ENCODE measurements at places on chromosomes 11 and 22.

- DNase-seq: no peak
Measured at GRCh38 chr22:19143967-19144400, 467 bp downstream of the ESS2 start.

DNA sequence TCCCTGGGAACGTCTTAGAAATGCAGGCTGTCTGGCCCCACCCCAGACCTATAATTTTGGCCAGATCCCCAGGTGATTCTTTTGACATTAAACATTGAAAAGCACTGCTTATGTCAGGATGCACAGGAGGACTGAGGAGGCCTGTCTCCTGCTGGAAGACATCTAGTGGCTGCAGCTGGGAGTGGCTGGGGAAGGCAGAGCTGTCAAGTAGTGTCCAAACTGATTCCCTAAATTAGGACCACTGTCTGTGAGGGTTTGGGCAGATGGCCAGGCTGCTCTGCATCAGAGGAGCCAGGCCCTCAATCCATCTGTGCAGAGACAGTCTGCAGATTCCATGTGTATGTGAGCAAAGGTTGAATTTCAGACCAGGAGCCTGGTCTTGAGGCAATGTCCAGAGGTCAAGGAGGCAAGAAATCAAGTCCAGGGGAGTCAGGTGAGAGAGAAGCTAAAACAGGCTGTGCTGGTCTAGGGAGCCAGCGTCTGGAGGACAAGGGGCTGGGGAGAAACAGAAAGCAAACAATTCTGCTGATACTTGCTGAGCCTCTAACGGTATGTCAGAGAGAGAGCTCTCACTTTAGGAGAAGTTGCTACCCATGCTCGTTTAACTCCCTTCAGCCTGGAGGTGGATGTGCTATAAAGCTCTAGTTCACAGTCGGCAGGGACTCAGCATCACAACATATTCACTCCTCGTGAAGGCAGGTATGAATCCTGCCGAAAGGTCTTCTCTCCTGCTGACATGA lies 15.3 kb upstream of the SYTL2 start:
- no peak for DNase-seq

GRCh38 chr11:44568658-44569473 lies 3.4 kb downstream of the CD82 start:
- peak; percentile 84 for DNase-seq

- DNase-seq: no peak
Measured at GRCh38 chr11:75471176-75471973, 38.4 kb upstream of the KLHL35 start.

GRCh38 chr11:72522186-72522585 lies 87.9 kb upstream of the CLPB start:
- no peak for DNase-seq

GRCh38 chr11:111725621-111726020 lies 40.6 kb downstream of the PPP2R1B start:
- no peak for DNase-seq

DNA sequence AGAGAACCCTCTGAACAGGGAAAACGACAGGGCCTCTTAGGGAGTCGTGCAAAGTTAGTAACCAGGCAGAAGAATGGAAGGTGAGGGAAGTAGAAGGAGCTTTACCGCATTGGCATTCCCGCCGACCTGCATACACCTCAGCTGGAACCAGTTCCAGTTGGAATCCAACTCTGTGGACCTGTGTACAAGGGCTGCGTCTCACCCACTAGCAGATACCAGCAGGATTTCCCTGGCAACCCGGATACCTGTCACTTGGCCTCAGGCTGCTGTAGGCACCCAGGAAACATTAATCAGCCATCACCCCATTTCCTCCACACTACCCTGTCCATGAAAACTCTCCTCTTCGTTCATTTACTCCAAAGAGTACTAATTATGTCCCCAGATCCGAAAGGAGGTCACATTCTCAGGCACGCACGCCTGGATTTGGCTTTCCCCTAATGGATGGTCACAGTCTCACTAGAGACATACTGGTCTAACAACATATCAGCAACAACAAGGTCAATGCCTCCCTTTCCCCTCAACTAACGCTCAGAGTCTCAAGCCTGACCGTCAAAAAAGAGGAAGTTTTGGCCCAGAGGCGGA lies 842 bp downstream of the ARFGAP2 start:
- no peak for DNase-seq

- DNase-seq: no peak
Measured at GRCh38 chr11:13924801-13925327, 37.7 kb upstream of the SPON1 start.

- DNase-seq: no peak
Measured at GRCh38 chr11:43382614-43383013, 23.9 kb downstream of the TTC17 start.

DNA sequence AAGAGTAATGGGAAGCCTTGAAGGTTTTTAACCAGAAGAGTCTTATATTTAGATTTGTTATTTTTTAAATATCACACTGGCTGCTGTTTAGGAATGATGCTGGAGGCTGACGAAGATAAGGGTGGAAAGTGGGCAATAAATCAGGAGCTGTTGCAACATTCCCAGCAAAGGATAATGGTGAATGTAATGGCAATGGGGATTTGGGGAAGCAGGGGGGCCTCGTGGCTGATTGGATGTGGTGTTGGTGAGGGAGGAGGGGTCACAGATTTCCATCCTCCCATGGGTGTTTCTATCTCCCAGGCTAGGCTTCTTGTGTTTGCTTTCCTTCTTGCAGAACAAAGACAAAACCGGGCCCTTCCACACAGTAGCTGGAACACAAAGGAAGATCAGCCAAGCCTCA lies 80.8 kb downstream of the PIWIL4 start:
- no peak for DNase-seq

- no peak for DNase-seq
Measured at GRCh38 chr11:74670171-74670570, 61.1 kb downstream of the CHRDL2 start.

DNA sequence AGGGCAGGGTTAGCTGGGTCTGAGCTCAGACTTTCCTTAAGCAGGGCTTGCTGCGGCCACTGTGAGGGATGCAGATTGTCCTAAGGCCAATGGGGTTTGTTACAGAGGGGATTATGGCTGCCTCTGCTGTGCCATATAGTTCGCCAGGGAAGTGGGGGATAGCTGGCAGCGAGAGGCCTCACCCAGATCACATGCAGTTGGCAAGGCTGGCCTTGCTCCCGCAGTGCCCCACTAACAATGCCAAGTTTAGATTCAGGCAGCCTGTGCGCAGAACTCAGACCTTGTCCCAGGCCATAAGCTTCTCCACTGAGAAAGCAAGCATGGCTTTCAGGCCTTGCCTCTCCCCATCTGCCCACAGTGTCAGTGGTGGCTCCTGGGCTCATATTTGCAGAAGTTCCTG lies 4.7 kb upstream of the APOL2 start:
- no peak for DNase-seq

GRCh38 chr11:78946945-78947902 lies 372.6 kb upstream of the NARS2 start:
- DNase-seq: no peak

- DNase-seq: no peak
Measured at GRCh38 chr22:38733724-38734381, 21.9 kb downstream of the SUN2 start.

GRCh38 chr11:124612567-124613246 lies 1.5 kb downstream of the PANX3 start:
- DNase-seq: no peak

DNA sequence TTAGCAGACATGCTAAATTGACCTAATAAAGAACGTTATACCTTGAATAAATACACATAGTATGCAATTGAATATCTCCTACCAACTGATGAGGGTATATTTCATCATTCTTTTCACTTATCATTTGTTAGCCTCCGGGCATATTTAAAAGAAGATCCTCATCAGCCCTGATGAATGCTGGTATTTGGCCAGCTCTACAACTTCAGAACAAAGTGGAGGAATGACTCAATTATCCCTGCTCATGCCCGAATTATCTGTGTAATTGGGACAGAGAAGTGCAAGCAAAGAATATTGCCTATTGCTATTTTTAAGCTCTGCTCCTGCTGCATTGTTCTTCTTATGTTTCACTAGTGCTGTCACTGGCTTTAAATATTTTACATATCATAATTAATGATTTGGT lies 622.1 kb downstream of the METTL15 start:
- DNase-seq: no peak

- no peak for DNase-seq
Measured at GRCh38 chr11:57288771-57289579, 35.8 kb downstream of the TNKS1BP1 start.

DNA sequence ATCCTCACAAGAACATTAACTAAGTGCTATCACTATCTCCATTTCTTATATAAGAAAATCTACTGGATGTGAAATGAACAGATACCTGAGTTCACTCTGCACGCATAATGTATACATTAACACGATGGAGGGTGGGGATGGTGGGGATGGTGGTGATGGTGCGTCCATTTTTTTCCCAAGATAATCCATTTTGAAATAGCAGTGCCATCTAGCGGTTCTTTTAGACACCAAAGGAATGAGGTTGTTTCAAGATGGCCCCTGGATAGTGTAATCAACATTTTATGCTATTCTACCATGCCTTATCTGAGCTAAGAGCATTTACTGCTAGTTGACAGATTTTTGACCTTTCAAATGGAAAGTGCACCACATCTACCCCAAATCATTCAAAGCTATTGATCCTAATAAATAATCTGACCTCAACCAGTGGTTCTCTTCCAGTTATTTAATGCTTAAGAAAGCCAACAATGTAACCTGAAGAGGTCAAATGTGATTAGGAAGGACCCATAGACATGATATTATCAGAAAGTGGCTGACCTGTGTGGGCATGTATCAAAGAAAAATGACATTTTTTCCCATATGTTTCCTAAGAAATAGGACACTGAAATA lies 714.7 kb upstream of the TENM4 start:
- DNase-seq: no peak

GRCh38 chr11:74012074-74012809 lies 3.4 kb upstream of the UCP3 start:
- no peak for DNase-seq

- no peak for DNase-seq
Measured at GRCh38 chr11:112584672-112585071, 324.0 kb upstream of the PLET1 start.

DNA sequence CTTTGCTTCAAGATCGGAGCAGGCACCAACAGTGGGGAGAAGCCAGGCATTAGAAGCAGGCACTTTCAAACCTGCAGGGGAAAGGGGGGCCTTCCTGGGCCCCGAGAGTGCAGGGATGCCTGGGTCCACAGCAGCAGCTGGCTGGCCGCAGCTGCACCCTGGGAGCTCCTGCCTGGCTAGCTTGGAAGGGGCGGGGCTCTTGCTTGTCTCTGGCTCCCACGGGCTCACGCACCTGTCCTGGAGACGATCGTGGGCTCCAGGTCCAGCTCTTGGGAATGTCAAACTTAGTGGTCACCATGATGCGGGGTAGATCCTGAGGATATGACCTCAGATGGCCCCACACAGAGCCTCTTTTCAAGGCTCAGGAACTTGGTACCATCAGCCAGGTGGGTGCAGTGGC lies 1673.2 kb downstream of the LRRC4C start:
- no peak for DNase-seq

- DNase-seq: no peak
Measured at GRCh38 chr11:64165481-64165841, 452 bp downstream of the MACROD1 start.

- no peak for DNase-seq
Measured at GRCh38 chr11:66970807-66971442, 4.2 kb upstream of the C11orf86 start.

DNA sequence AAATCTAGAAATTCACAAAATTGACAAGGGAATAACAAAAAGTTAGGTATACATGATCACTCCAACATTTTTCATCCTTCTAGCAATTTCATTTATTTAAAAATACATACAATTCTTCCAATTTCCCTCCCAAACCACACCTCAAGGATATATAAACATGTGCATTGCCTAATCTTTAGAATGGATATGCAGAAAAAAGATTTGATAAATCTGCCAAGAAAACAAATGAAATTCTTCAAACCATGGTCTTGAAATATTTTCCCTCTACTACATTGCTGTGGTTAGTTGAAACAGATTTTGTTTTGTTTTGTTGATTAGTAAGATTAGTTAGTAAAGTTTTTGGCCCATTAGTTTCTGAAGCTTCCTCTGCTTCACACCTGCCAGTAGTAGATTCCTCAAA lies 703.3 kb upstream of the CCDC179 start:
- no peak for DNase-seq

DNA sequence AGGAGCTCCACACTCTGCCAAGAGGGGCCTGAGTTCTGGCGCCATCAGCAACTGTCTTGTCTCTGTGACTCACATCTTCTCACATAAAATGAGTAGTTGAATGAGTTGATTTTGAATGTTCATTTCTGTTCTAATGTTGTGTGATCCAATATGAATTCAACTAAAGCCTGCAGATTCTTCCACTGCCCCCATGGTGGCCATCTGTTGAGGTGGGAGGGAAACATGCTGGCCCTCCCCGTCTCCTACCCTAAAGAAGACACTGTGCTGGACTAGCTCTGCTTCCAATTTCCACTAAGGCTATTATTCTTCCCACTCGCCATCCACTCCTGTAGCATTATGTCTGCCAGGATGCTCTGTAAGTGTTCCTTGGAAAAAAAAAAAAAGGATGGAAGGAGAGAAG lies 555.6 kb upstream of the LARGE1 start:
- no peak for DNase-seq

GRCh38 chr22:26271427-26271826 lies 102.2 kb downstream of the SEZ6L start:
- no peak for DNase-seq

Data from effector CD4-positive, alpha-beta T cell (primary cell).